ENCODE measurements at places on chromosomes 11 and 22.

DNA sequence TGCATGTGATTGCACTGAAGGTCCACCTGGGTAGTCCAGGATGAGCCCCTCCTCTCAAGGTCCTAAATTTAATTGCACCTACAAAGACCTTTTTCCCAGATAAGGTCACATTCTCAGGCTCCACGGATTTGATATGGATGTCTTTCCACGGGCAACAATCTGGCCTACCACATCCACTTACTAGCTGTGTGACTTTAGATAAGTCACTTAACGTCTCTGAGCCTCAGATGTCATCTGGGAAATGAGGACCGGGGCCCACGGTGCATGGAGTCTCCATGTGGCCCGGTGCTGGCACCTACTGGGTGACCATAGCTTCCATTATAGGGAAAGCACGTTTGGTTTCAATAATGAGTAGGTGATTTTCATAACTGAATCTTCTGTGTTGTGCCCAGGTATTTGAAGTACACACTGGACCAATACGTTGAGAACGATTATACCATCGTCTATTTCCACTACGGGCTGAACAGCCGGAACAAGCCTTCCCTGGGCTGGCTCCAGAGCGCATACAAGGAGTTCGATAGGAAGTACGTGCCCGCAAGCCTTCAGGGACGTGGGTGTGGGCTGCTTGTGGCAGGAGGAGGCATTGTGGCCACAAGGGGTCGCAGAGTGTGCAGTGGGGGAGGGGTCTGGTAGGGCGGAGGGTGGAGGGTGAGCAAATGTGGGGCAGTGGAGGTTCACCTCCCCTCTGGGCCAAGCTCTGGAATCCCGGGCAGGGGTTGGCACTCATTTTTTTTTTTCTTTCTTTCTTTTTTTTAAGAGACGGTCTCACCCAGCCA lies 55.7 kb downstream of the ARHGAP8 start:
- no peak for ATAC-seq

GRCh38 chr11:57144075-57144474 lies 37.7 kb upstream of the LRRC55 start:
- ATAC-seq: no peak

GRCh38 chr22:37173709-37174108 lies 14.3 kb downstream of the C1QTNF6 start:
- no peak for ATAC-seq

- no peak for ATAC-seq
Measured at GRCh38 chr11:93908689-93909088, 58.3 kb upstream of the VSTM5 start.

Data from esophagus mucosa (tissue), 1 donor.